ENCODE measurements at places on chromosomes 5 and 9.

GRCh38 chr9:14670718-14671117 is 22.5 kb downstream of the ZDHHC21 start:
- DNase-seq = peak; percentile 55

- DNase-seq = peak; percentile 94
Observed at GRCh38 chr5:55597014-55597981, 62.5 kb upstream of the PLPP1 start.

DNA sequence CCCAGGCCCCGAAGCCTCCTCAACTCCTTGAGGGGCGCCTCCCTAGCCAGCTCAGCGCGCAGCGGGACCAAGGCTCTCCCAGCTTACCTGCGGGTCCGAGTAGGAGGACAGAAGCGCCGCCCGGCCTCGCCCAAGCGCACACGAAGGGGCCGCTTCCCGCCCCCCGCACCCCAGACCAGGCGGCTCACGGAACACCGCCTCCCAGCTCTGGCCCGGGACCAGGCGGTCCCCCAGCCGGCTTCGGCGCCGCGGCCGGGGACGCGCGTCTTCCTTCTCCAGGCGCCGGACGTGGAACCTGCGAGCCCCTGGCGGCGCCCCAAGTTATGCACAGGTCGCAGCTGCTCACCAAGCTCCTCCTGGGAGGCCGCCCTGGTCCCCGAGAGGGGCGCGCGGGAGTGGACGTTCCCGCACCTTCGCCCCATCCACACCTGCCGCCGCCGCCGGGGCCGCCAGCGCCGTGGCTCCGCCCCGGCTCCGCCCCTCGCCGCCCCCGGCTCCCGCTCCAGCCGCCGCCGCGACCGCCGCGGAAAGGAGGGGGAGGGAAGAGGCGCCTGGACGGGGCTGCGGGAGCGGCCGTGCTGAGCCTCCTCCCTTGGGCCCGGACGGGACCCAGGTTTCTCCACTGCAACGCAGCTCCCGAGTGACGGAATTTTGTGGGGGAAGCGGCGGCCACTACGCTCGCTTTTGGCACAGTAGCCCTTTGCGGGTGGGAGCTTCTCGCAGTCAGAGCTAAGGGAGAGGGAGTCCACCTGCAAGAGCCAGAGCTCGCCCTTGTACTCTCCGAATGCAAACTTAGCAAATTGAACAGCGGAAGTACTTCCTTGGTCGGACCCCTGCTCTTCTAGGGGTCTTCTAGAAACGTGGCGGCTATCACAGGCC is 77.5 kb upstream of the IFNE start:
- peak; percentile 88 for DNase-seq

GRCh38 chr5:61401726-61402125 is 69.7 kb downstream of the ZSWIM6 start:
- peak; percentile 76 for DNase-seq

- peak; percentile 40 for DNase-seq
Observed at GRCh38 chr5:151676314-151676712, 10.4 kb downstream of the SPARC start.

- no peak for DNase-seq
Observed at GRCh38 chr5:170442391-170442790, 53.2 kb upstream of the KCNMB1 start.

DNA sequence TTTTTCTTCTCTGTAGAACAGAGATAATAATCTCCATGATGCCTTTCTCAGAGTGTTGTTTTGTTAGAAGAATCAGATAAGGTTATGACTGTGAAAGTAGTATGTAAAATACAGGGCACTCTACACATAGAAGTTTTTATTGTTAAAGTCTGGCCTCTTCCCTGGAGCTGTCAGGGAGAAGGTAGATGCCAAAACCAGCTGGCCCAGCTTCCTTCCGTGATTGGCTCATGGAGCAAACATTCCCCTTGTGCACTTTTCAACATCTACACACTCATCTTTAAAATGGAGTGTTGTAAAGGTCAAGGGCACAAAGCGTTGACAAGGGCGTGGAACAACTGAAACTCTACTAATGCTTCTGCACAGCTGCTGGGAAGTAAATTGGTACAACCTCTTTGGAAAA is 7.4 kb upstream of the RNF183 start:
- DNase-seq = peak; percentile 18

DNA sequence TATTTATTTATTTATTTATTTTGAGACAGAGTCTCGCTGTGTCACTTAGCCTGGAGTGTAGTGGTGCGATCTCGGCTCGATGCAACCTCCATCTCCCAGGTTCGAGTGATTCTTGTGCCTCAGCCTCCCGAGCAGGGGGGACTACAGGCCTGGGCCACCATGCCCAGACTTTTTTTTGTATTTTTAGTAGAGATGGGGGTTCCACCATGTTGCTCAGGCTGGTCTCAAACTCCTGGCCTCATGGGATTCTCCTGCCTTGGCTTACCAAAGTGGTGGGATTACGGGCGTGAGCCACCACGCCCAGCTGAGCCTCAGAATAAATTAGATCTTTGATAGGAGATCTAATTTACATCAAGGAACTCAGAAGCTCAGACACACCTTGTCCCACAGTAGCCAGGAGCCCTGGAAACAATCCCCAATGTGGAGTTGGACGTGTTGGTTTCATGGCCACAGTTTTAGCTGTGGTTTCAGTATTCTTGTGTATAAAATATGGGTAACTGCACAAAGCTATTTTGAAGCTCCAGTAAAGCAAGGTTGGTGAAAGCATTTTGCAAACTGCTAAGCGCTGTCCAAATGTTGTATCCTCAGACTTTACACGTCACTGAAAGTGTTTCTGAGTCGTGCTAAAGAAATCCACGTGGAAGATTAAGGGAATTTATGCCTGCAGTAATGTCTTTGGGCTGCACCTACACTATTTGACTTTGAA is 3.0 kb upstream of the HNRNPAB start:
- no peak for DNase-seq

DNA sequence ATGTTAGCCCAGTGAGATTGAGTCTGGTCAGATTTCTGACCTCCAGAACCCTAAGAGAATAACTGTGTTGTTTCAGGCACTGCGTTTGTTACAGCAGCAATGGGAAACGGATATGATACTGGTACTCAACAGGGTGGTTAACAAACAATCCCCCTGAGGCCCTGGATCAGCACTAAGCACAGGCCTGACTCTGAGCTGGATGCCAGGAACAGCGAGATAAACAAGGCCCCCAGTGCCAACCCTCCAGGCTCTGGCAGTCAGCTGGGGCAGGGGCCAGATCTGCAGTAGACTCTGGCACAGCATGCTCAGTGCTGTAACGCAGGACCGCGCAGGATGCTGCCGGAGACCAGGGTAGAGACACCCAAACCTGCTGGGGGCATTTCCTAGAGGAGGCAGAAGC is 22.1 kb downstream of the CPLX2 start:
- no peak for DNase-seq

- DNase-seq = peak; percentile 82
Observed at GRCh38 chr9:21684831-21685362, 117.5 kb upstream of the MTAP start.

GRCh38 chr5:55226934-55227663 is at the start of gene MCIDAS:
Gene MCIDAS, minus strand, starts transcription at chr5:55227315. Its CDS starts 177 bp downstream, at chr5:55227138.
- DNase-seq = peak; percentile 70

GRCh38 chr5:33046091-33046490 is 335.0 kb downstream of the NPR3 start:
- peak; percentile 48 for DNase-seq

- peak; percentile 58 for DNase-seq
Observed at GRCh38 chr5:126808521-126808988, 31.6 kb downstream of the LMNB1 start.

- DNase-seq = peak; percentile 67
Observed at GRCh38 chr9:92706218-92706940, 36.4 kb upstream of the IPPK start.

GRCh38 chr5:139799359-139799758 is 3.8 kb downstream of the PSD2 start:
- DNase-seq = no peak

GRCh38 chr5:71903808-71904207 is 184.7 kb downstream of the CARTPT start:
- DNase-seq = no peak

DNA sequence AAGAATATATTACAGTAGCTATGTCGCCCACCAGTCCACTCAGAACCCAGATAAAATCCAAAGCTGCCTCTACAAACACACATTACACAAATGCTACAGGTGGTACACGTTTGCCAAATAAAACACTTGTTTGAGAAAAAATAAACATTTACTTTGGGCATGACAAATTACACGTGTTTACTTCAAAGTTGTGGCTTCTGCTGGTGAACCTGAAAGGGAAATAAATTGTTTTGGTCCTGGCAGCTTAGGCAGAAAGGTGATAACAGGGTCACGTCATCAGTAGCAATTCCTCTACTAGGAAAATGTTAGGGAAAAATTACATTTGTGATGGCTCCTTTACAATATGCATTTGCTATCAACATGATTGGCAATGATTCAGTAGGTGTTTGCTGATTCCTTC is 497.3 kb upstream of the WWC1 start:
- DNase-seq = no peak

All from GM23248 (cell line).